ENCODE measurements at places on chromosomes 3 and 15.

GRCh38 chr15:48265135-48265534 is 59.0 kb downstream of the SLC12A1 start:
- no peak for DNase-seq

DNA sequence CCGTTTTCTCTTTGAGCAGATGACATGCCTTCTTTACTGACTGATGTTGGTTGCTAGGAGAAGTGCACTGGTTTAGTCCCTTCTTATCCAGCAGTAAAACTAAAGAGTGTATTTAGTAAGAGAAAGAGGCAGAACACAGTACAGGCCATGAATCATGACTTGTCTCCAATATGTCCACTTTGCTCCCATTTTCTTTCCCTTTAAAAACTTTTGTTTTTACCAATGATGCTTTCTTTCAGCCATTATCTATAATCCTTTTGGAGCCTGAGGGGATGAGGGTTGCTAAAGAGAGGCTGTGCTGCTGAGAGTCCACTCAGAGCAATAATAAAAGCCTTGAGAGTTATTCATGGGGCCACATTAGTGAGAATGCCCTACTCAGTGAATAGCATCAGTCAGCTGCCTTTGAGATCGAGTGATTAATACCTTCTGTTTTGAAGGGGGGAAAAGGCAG is 12.2 kb downstream of the ROBO2 start:
- no peak for DNase-seq

DNA sequence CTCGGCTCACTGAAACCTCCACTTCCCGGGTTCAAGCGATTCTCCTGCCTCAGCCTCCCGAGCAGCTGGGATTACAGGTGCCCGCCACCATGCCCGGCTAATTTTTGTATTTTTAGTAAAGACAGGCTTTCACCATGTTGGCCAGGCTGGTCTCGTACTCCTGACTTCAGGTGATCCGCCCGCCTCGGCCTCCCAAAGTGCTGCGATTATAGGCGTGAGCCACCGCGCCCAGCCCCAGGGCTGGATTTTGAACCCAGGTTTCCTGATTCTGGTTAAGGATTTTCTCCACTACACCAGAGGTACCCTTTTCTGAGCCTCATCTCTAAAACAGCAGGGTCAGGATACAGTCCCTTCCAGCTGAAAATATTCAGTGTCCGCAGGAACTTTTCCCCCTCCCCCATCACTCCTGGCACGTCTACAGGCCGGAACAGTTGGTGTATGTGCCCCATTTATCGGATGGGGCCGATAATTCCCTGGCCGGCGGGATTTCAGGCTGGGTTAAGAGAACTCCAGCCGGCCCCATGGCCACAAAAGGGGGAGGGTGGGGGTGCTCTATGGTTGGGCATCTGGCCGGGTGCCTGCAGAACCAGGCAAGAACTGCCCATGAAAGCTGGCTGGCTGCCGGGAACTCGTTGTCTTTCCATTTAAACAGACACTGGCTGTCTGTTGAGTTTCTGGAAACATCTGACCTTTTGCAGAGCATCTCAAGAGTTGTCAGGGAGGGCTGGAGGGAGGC is 26.8 kb upstream of the SEMA4B start:
- no peak for DNase-seq

DNA sequence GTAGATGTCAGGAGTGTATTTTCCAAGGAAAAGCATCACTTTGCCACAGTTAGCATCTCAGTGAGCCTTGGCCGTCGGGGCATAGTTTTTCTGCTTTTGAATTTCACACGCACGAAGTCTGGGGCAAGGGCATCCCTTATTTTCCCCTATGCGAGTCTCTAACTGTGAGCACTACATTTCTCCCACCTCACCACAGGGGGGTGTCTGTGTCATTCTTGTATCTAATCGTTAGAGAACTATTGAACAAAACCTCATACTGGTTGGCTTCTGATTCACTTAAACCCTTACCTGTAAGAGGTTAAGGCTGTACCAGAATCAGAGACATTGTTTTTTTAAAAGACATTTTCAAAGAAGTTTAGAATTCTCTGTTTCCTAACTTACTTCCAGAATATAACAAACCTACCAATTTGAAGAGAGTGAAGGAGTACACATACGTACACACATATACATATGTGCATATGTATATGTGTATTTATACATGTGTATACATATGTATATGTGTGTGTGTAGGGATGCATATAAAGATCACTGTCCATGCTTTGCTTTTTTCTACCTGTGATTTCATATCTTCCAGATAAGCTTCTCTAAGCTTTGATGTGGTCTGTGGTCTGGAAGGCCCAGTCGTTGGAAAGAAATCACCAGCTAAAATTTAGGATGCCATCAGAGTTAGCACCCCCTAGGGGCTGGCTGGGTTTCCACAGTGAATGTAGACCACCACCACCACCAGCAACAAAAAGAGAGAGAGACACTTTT is 49.4 kb downstream of the MYZAP start:
- DNase-seq = no peak

- DNase-seq = no peak
These were observed 5.8 kb upstream of the DBR1 start for GRCh38 chr3:138180375-138181029.

GRCh38 chr3:24420224-24420623 is 74.4 kb downstream of the THRB start:
- DNase-seq = no peak

DNA sequence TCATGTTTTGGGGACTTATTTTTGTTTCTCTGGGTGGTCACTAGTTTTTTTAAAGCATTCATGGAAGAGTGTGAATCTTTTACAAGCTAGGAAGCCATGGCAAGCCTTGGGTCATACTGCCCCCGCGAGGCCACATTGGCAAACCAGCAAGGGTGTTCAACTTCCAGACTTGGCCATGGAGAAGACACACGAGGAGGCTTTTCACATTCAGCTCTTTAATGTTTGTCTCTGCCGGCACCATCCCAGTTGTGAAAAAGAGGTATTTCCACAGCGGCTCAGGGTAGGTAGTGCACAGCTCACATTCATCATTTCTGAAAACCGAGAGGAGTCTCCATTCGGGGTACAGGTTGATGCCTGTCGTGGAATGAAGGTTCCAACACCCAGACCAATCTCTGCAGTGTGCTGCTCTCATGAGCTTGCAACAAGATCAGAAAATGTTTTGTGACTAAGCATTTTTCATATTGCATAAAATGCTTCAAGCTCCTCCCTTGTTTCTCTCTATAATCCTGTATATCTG is 7.7 kb downstream of the CCR5 start:
- peak; percentile 69 for DNase-seq

GRCh38 chr15:65655026-65655425 is 33.3 kb downstream of the SLC24A1 start:
- no peak for DNase-seq

DNA sequence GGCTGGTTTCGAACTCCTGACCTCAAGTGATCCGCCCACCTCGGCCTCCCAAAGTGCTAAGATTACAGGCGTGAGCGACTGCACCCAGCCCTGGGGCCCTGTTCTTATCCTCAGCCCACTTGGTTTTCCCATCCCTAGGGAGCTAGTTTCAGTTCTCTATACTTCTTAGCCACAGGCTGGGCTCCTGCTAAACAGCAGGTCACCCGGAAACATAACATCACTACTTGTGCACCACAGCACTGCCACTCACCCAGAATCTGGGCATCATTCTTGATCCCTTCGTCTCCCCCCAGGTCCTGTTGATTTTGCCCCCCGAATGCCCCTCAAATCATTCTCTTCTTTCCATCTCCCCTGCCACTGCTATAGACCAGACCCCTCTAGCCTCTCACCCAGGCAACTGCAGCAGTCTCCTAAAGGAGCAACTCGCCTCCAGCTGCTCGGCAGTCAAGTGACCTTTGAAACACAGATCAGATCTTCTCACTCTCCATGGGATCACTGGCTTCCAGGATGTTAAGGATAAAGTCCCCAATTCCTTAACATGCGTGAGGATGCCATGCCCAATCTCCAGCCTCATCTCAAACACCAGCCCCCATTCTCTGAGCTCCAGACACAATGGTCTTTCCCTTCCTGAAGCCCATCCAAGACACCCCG is 5.6 kb upstream of the AP3S2 start:
- DNase-seq = no peak

DNA sequence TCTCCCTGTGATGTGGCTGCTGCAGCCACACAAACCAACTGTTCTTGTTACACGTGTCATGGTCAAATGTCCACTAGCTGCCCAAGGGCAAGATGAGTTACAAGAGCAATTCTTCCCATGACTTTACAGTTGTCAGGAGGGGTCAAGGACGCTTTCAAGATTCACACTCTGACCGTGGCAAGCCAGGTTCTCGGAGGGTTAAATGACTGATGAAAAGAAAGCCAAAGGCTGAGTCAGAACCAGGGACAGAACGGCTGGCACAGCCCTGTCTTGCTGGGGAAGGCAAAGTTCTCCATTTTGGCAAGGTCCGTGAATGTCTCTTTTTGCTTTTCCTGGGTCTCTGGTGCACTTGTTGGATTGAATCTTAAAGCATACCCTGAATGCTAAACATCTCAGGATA is 364.5 kb upstream of the ICE2 start:
- no peak for DNase-seq

DNA sequence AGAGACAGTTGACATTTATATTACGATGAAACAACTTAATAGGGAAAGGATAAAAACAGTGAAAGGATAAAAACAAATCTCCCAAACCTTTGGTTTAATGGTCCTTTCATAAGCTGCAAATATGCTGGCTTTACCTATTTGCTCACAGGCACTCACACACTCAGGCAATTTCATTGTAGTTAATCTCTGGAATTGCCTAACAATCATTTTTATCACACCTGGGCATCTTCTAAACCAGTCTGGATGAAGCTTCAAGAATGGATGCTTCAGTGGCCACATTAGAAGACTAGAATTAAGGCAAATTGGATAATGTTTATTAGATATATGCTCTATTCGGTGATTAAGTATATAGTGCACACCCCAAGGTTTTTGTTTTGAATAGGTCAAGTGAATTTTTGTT is 13.5 kb downstream of the OSBPL10 start:
- no peak for DNase-seq

DNA sequence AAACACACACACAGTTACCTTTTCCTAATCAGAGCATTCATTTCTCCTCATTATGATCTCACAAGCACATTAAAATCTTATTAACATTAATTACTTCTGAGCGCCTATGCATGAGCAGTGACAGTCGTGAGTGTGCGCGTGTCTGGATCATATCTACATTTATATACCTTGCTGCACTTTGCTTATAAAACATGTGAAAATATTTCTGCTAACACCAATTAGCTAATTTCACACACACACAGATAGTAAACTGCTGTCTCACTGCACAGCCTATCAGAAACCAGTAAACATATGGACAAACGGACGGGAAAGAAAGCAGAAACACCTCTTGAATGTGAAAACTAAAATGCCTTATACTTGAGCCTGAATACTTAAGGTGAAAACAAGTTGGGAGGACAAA is 64.8 kb downstream of the ZBTB20 start:
- DNase-seq = no peak

DNA sequence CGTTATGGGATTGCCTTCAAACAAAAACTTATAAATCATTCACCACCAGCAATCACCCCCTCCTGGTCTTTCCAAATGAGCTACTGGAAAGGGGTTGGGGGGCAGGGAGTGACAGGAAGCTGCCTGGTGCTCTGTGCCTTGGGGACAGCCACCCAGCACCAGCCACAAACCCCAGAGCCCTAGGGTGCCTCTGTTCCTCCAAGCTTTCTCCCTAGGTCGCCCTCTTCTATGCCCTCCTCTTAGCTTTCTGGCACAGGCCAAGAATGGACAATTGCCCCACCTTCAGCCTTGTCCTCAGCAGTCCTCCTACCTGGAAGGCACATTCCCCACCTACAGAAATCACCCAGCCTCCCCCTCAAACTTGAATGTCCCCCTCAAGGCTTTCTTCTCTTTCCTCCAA is 3.3 kb downstream of the OXTR start:
- no peak for DNase-seq

DNA sequence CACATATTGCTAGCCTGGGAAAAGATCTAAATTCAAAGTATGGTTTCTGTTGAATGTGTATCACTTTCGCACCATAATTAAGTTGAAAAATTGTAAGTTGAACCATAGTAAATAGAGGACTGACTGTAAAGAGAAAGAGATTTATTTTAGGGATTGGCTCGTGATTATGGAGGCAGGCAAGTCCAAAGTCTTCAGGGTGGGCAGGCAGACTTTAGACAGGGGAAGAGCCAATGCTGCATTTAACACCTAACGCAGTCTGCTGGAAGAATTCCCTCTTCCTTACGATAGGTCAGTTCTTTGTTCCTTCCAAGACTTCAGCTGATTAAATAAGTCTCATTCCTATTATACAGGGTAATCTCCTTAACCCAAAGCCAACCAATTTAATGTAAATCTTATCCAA is 15.8 kb downstream of the C3orf85 start:
- no peak for DNase-seq

GRCh38 chr3:168511428-168512014 is 415.8 kb upstream of the GOLIM4 start:
- no peak for DNase-seq

DNA sequence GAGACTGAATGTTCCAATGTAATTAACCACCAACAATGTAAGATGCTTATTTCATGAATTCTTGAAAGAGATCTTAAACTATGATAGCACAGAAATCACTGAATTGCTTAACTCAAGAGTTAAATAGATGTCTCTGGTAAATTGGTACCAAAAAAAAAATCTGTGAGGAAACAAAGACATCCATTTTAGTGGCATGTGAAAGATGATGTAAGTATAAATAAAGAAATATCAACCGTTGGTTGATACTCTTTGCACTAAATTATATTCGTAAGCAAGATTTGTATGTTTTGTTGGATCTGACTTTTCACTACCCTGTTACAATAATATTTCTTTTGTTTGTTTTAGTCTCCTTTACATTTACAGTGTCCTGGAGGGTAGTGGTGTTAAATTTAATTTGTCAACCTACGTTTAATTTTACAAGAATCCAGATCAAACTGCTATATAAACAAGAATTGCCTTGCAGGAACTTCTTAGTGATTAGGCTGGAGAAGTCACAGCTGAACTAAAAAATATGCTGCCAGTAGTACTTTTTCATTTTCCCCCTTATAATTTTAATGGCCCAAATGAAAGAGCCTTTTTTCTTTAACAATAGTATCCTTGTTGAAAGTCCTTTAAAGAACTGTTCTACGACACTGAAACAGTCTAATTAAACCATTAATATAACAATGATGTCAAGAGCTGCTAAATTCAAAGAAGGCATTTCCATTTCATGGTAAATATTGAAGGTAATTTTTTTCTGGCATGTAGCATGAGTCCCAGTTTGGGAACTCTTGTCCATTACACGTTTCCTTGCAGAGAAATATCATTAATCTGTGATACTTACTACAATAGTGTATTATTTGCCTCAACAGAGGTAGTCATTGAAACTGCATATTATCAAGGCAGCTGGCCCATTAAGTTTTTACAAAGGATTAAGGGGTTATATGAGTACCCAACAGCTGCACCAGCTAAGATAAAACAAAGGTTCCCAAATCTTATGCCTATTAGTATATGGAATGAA is 109.6 kb upstream of the PHLDB2 start:
- DNase-seq = no peak

DNA sequence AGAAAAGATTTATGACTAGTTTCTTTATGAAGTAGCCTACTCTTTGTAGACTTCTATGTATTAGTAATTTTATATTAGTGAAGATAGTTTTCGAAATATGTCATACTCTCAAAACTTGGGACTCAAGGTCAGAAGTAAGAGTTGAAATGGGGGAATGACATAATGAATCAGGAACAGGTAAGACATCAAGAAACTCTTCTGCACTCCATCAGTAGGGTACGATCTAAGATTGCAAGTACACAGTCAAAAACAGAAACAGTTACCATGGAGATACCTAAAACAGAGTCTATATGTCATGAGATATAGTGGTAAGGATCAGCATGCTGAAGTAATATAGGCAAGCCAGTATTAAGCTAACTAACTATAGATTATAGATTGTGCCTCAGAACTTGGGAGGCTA is 187.0 kb upstream of the MLF1 start:
- DNase-seq = no peak

GRCh38 chr3:64143409-64144130 is 81.7 kb downstream of the PRICKLE2 start:
- DNase-seq = peak; percentile 50
